ENCODE measurements at places on chromosomes 13 and 19. TPM values are rescaled to one million over a fixed set of nuclear protein-coding genes. Genes with fewer than 3 reads are reported as not detected.

The GDF15 gene
- 9.9 TPM for total RNA-seq

The MBD3L2 gene
- total RNA-seq, result not detected

The FAM216B gene
- not detected for total RNA-seq

The ZNF224 gene
- total RNA-seq, result 47.4 TPM

The OXGR1 gene
- total RNA-seq, result 3.8 TPM

The SERP2 gene
- total RNA-seq, result 3.6 TPM

DNA sequence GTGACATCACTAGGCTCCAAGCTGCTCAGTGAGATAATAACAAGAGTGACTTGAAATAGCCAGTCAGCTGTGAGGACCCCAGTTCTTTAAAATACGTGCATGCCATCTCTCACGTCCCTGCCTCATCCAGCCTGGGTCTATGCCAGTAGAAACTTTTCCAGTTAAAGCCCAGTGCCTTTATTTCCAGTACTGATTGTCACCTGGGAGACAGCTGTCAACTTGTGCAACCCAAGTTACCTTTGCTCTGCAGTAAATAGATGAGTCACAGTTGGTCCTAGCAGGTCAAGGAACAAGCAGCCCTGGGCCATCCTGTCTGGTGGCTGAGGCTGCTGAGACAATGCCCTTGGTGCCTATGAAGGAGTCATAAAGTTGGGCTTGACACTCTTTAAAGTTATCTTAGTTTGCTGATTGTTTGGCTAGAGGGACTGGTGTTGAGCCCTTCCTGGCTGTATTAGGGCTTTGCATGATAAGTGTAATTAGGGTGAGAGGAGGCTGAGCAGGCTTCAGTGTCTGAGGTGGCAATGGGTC is 228.7 kb downstream of the LACC1 start:
- no peaks in the 10 kb centered on the region for H3K36me3 ChIP-seq
- no peak overlapping the region for H3K4me3 ChIP-seq
- no peak overlapping the region for H3K27ac ChIP-seq
- H3K27me3 ChIP-seq, result no peaks in the 10 kb centered on the region
- H3K4me1 ChIP-seq, result peaks cover 47% of the 10 kb centered on the region
- no peak for DNase-seq

GRCh38 chr19:50358483-50359327 is 6.7 kb downstream of the NAPSA start:
- peaks cover 4% of the 10 kb centered on the region for H3K4me1 ChIP-seq
- peak overlapping the region; percentile 81 for H3K27ac ChIP-seq
- H3K4me3 ChIP-seq, result no peak overlapping the region

DNA sequence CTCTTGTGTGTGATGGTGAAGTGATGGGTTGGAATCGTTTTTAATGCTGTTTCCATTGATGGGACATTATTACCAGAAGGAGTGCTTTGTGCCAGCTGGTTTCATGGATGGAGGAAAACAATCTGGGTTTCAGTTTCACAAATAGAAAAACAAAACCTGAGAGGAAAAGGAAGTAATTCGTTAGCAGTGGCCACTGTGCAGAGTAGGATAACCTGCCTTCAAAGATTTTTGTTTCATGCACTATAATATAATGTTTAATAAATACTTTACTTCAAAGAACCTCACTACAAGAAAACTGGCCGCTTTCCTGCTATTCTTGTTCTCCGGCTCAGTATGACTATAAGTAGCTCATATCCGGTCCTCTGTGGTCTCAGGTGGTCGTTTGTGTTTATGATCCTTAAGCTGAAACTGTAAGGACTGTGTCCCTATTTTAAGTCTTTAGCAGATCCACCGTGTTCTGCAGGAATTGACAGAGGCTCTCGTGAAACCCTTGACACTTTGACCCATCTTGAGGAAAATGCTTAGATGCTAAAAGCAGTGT is 104.7 kb downstream of the GGACT start:
- no peak overlapping the region for H3K27ac ChIP-seq
- no peaks in the 10 kb centered on the region for H3K4me1 ChIP-seq
- no peak for DNase-seq
- no peak overlapping the region for H3K4me3 ChIP-seq
- H3K27me3 ChIP-seq, result no peaks in the 10 kb centered on the region

DNA sequence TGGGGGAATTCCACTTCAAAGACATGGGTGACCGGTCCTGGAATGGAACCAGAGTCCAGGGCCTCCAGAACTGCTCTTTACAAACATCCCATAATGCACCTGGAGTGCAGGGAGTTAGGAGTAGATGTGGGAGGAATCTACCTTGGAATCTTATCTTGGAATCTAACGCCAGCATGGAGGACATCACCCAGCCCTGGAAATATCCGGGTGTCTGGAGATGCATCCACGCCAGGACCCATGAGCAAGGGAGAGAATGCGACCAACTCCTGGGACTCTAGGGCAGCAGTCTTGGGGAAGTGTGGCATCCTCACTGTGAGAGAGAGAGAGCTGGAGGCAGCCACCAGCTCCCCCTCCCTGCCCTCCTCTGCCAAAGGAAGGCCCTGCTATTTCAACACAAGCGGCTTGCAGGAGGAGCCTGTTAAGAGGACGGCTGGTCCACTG is 211.8 kb downstream of the UQCRFS1 start:
- DNase-seq, result peak; percentile 68
- no peak overlapping the region for H3K4me3 ChIP-seq
- H3K27ac ChIP-seq, result peak overlapping the region; percentile 5
- H3K36me3 ChIP-seq, result no peaks in the 10 kb centered on the region
- no peaks in the 10 kb centered on the region for H3K27me3 ChIP-seq

DNA sequence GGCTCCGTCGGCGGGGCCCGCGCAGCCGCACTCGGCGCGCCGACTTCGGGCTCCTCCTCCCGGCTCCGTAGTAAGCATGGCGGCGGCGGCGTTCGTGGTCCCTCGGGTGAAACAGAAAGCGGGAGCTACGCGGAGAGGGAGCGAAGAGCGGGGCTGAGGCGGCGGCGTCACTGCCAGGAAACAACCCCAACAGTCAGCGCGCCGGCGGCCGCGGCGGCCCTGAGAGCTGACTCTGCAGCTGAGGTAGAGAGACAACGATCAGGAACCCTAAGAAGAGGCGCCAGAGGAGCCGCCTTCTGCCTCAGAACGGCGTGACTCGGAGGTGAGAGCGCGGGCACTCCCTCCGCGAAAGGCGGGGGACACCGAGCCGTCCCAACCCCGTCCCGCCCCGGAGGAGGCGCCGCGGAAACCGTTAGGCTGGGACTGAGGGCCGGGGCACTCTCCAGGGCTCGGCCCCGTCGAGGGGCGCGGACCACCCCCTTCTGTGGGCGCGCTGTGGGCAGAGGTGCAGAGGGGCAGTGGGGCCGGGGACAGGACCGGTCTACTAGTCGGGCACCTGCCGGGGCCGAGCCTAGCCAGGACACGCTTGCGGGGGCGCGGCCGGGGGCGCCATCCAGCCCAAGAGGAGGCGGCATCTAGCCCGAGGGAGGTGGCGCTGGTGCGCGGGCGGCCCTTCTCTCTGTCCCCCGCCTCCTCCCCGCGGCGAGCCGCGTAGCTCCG is at the start of gene FNDC3A:
Gene FNDC3A (plus strand): TSS at position 57 of the 720 bp plus-strand sequence. CDS start 30,279 bp downstream, outside the sequence.
- peak within 1 kb of the TSS; percentile 77 for H3K4me3 ChIP-seq
- peaks cover 20% of the 10 kb centered on the region for H3K4me1 ChIP-seq
- H3K36me3 ChIP-seq, result no peaks in the 10 kb centered on the region
- peak within 1 kb of the TSS; percentile 97 for H3K27ac ChIP-seq

DNA sequence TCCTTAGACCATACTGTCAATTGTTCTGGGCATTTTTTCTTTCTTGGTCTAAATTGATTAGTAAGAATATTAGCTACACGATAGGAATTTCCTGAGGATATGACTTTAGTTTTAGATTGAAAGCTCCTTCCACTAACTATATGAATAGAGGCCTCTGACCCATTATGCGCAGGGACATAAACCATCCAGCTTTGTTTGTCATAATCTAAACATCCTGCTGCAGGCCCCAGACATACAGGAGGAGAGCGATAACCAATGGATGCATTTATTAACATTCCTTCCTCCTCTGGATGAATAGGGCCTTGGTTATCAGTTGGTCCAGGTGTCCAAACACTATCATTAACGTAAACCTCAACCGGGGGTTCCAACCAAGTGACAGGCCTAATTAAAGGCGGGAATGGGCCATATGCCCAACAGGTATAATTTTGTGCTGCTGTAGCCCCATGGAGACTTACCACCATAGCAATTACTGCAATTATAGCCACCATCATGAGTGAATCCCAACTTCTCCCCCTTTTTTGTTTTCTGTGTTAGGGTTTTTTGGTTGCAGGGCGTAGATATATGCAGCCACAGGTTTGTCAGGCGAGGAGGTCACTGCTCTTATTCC is 32.6 kb downstream of the CLEC4M start:
- H3K4me3 ChIP-seq, result no peak overlapping the region
- no peaks in the 10 kb centered on the region for H3K27me3 ChIP-seq
- no peak overlapping the region for H3K27ac ChIP-seq
- DNase-seq, result no peak

GRCh38 chr13:44317752-44318151 is 55.9 kb upstream of the SERP2 start:
- H3K4me1 ChIP-seq, result no peaks in the 10 kb centered on the region
- no peak overlapping the region for H3K4me3 ChIP-seq
- no peaks in the 10 kb centered on the region for H3K27me3 ChIP-seq

DNA sequence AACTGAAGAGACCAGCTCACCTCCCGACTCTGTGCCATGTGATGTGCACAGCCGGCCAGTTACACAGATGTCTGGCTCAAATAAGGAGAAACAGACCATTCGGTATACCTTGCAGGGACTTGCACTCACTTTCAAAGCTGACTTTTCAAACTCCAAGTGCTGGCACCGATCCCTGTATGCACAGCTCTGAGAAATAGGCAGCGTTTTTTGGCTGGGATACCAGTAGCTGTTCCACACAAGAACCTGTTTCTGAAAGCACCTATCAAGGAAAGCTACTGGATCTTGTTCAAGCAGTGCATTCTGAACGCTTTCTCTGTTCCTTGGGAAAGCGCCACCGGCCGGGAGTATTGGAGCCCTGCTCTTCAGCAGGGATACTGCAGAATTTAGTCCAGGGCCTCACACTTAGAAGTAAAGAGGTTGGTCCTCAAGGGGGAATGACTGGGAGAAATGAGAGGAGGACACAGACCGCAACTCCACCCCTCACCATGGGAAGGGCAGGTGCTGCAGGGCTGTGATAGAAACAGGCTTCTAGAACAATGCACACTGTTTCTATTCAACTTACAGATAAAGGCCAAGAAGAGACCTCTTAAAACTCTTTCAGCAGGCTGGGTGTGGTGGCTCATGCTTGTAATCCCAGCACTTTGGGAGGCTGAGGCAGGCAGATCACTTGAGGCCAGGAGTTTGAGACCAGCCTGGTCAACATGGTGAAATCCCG is 53.6 kb upstream of the PABPC3 start:
- H3K27ac ChIP-seq, result no peak overlapping the region
- peaks cover 5% of the 10 kb centered on the region for H3K27me3 ChIP-seq
- DNase-seq, result peak; percentile 75
- H3K36me3 ChIP-seq, result no peaks in the 10 kb centered on the region

GRCh38 chr19:16936901-16937300 is 48.1 kb downstream of the F2RL3 start:
- no peak for DNase-seq
- H3K36me3 ChIP-seq, result no peaks in the 10 kb centered on the region
- no peaks in the 10 kb centered on the region for H3K27me3 ChIP-seq
- H3K4me3 ChIP-seq, result no peak overlapping the region

DNA sequence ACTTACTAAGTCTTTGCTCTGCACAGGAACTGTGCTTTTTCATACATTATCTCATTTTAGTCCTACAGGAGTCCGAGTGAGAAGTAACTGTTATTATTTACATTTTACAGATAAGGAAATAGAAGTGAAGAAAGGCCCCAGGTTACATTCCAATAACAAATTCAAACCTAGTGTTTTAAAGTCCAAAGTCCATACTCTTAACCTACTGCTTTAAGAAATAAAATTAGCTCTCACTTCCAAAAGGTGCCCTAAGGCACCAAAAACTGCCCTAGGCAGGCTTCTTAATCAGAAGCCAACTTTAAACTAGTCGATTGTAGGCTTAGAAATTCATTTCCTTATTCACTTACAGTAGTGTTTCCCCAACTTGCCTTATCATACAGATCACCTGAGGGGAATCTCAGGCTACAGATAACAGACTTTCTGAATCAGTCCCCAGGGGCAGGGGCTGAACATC is 555.9 kb downstream of the DIAPH3 start:
- H3K4me3 ChIP-seq, result no peak overlapping the region
- H3K27me3 ChIP-seq, result no peaks in the 10 kb centered on the region
- no peak for DNase-seq
- no peaks in the 10 kb centered on the region for H3K4me1 ChIP-seq

- H3K27me3 ChIP-seq, result no peaks in the 10 kb centered on the region
- peak within 1 kb of the TSS; percentile 74 for H3K27ac ChIP-seq
- H3K4me3 ChIP-seq, result peak within 1 kb of the TSS; percentile 46
- H3K36me3 ChIP-seq, result no peaks in the 10 kb centered on the region
- H3K4me1 ChIP-seq, result peaks cover 10% of the 10 kb centered on the region
- DNase-seq, result peak; percentile 91
Measured at GRCh38 chr19:53132141-53132991, at the start of gene ZNF415. Gene ZNF415 (minus strand): TSS chr19:53132910. CDS start chr19:53122676, 10,234 bp downstream.

- no peak overlapping the region for H3K4me3 ChIP-seq
- no peak overlapping the region for H3K27ac ChIP-seq
- H3K36me3 ChIP-seq, result no peaks in the 10 kb centered on the region
- H3K4me1 ChIP-seq, result peaks cover 6% of the 10 kb centered on the region
Measured at GRCh38 chr13:75410207-75410606, 71.8 kb downstream of the TBC1D4 start.

DNA sequence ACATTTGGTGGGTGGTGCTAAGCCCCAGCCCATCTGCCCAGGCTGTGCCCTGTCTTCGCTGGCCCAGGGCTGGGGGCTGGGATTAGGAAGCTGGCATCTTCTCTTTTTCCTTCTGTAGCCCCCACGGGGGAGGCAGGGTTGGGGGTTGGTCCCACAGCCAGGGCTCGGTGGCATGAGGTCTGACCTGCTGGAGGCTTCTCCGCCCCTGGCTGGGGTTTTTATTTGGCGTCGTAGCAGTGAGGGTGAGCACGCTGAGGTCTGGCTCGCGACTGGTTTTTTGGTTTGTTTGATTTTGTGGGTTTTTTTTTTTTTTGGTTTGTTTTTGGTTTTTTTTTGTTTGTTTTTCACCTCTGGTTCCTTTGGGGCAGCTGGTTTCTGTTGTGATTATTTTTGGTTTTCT is 14.7 kb downstream of the ZNF574 start:
- no peak overlapping the region for H3K4me3 ChIP-seq
- DNase-seq, result no peak
- peaks cover under 1% of the 10 kb centered on the region for H3K27me3 ChIP-seq
- no peaks in the 10 kb centered on the region for H3K36me3 ChIP-seq

DNA sequence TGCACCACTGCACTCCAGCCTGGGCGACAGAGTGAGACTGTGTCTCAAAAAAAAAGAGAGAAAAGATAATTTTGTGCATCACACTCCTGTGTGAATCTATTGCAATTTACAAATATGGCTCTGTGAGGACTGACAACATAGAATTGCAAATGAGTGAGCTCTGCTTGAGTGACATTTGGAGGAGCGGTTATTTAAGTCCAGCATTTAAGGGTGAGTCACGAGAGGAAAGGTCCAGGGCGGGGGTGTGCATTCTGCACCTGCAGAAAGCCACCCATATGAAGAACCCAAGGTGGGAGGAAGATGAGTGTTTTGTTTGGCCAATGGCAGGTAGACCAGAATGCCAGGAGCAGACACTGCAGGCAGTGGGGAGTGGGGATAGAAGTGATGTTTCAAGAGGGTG is 58.5 kb downstream of the DGKH start:
- H3K27ac ChIP-seq, result no peak overlapping the region
- no peak overlapping the region for H3K4me3 ChIP-seq
- no peaks in the 10 kb centered on the region for H3K36me3 ChIP-seq
- H3K4me1 ChIP-seq, result no peaks in the 10 kb centered on the region
- no peaks in the 10 kb centered on the region for H3K27me3 ChIP-seq

GRCh38 chr19:10761443-10762250 is 43.8 kb downstream of the DNM2 start:
- peak; percentile 37 for DNase-seq
- no peak overlapping the region for H3K27ac ChIP-seq
- H3K4me3 ChIP-seq, result no peak overlapping the region
- H3K4me1 ChIP-seq, result peaks cover 27% of the 10 kb centered on the region
- H3K36me3 ChIP-seq, result no peaks in the 10 kb centered on the region
